ENCODE measurements at places on chromosomes 6 and 20.

- DNase-seq = no peak
Observed at GRCh38 chr6:83854001-83854501, 891 bp downstream of the RIPPLY2 start.

GRCh38 chr20:33667245-33667675, 517 bp downstream of the ACTL10 start:
- DNase-seq = peak; percentile 86

DNA sequence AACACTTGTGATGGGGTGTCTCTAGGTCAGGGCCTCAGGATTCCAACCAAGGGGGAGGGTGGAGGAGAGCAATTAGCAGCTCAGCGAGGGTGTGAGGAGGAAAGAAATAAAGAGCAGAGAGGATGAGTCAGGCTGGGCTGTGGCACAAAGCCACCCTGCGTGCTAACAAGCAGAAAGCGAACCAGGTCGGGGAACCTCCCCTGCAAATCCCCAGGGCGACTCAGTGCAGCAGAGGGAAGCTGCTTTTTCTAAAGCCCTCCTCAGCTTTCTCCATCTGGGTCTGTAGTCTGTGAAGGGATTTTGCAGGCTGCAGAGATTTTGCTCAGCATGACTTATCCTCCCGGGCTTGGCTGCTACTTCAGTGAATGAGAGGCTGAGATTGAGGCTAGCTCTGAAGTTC, 6.6 kb upstream of the SPO11 start:
- DNase-seq = no peak

GRCh38 chr6:11795403-11795802, 16.8 kb upstream of the ADTRP start:
- DNase-seq = no peak

Measured in sigmoid colon (tissue), 7 donors.